ENCODE measurements at places on chromosomes 5 and 9.

DNA sequence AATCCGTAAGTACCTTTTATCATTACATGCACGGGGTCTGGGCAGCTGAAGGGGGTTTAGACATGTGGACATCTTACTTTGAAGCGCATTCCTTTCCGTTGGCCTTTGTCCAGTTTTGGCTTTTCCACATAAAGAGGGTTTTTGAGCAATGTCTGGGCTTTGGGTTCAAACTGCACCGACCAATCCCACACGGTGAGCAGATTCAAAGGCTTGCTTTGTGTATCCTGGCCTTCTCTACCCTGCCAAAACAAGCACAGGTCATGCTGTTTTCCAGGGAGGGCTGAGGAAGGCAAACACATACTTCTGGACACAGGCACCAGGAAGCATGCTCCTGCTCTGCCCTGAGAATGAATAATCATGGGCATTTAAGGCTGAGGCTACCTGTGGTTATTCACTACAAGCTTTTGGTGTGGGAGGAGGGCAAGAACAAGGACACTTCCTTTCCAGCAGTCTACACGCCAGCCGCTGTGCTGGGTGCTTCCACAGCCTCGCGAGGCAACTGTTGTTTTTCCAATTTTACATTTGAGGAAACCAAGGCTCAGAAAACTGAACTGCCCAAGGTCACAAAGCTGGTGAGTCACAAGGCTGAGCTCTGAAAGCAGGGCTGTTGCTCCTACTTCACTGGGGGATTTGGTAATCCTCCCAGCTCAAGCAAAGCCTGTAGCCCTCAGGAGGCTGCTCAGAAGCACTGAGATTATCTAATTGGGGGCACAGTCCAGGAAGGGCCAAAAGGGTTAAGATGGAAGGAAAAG, 59.8 kb upstream of the GOLPH3 start:
- H3K36me3 ChIP-seq, result peaks cover 12% of the 10 kb centered on the region
- peak overlapping the region; percentile 34 for H3K27ac ChIP-seq
- H3K4me1 ChIP-seq, result peaks cover 13% of the 10 kb centered on the region

GRCh38 chr9:126503333-126504085, 110.2 kb upstream of the LMX1B start:
- H3K36me3 ChIP-seq, result no peaks in the 10 kb centered on the region
- peaks cover 3% of the 10 kb centered on the region for H3K4me1 ChIP-seq
- no peak overlapping the region for H3K27ac ChIP-seq
- no peak overlapping the region for H3K4me3 ChIP-seq
- DNase-seq, result no peak

DNA sequence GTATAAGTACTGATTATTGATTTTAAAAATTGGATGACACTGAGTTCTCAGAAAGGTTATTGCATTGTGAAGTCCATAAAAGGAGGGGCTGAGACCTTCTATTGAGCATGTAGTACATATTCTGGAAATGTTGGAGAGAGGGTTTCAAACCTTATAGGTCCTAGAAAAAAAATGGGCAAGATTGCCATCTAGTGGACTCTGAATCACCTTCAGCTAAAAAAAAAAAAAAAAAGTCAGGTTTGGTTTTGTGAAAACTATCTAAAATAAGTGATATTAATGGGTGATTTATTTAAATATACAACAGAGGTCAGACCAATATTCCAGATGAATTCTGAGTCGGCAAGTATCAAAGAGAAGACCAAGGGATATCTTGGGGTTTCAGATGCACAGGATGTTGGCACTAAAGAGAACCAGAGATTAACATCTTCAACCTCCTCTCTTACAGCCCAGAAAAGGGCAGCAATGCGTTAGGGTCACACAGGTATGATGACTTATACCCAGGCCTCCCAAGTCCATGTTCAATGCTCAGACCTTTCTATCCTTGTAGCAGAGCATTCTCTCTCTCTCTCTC, 109.8 kb upstream of the NMUR2 start:
- no peak overlapping the region for H3K4me3 ChIP-seq
- no peak overlapping the region for H3K27ac ChIP-seq
- H3K36me3 ChIP-seq, result no peaks in the 10 kb centered on the region
- H3K27me3 ChIP-seq, result no peaks in the 10 kb centered on the region
- H3K4me1 ChIP-seq, result no peaks in the 10 kb centered on the region
- DNase-seq, result no peak

- H3K4me3 ChIP-seq, result no peak overlapping the region
- DNase-seq, result no peak
- H3K27me3 ChIP-seq, result no peaks in the 10 kb centered on the region
- no peaks in the 10 kb centered on the region for H3K4me1 ChIP-seq
- H3K36me3 ChIP-seq, result no peaks in the 10 kb centered on the region
- no peak overlapping the region for H3K27ac ChIP-seq
These were observed 131.6 kb downstream of the TLR4 start for GRCh38 chr9:117835798-117836197.

DNA sequence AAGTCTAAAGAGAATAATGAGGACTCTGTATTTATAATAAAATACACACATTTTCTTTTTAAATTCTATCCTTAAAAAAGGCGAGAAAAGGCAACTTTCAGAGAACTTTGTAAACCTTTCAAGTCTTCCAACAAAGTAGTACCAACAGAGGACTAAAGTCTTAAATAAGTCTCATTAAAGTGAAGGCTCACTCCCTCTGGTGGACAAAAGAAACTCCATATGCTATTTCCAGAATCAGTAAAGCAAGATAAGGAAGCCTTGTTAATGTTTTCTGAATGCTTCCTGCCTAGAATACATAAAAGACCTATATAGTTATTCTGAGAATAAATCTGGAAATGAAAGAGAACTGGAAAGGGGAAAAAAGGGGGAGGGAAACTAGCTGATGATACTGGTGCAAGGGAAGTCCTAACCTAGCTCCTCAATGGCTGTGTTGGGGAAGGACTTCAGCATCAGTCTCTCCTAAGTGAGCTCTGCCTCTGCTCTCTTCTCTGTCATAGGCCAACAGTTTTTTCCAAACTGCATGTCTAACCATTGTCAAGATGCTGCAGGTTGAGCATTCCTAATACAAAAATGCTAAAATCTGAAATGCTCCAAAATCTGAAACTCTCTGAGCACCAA, 7.2 kb downstream of the HMGCS1 start:
- no peak overlapping the region for H3K27ac ChIP-seq
- H3K36me3 ChIP-seq, result no peaks in the 10 kb centered on the region
- no peaks in the 10 kb centered on the region for H3K4me1 ChIP-seq
- H3K4me3 ChIP-seq, result no peak overlapping the region
- H3K27me3 ChIP-seq, result no peaks in the 10 kb centered on the region
- DNase-seq, result no peak

GRCh38 chr5:154479160-154479943, 1.3 kb upstream of the HAND1 start:
- H3K4me1 ChIP-seq, result peaks cover 30% of the 10 kb centered on the region
- peak; percentile 19 for DNase-seq
- H3K27me3 ChIP-seq, result peaks cover 95% of the 10 kb centered on the region
- H3K27ac ChIP-seq, result no peak overlapping the region

DNA sequence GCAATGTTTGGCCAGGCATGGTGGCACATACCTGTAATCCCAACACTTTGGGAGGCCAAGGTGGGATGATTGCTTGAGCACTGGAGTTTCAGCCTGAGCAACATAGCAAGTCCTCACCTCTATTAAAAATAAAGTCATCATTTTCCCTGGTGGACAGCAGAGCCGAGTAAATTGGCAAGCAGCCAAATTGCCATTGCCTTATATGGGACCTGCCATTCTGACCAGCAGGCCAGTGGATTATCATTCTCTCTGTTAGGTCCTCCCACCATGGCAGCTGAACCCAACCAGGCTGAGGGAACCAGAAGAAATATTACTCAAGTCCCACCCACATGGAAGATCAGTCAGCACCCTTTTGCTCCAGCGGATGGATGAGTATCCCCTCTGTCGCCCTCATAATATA, 1829.9 kb downstream of the EFNA5 start:
- no peak overlapping the region for H3K4me3 ChIP-seq
- H3K36me3 ChIP-seq, result no peaks in the 10 kb centered on the region
- no peak overlapping the region for H3K27ac ChIP-seq
- H3K4me1 ChIP-seq, result no peaks in the 10 kb centered on the region
- H3K27me3 ChIP-seq, result no peaks in the 10 kb centered on the region
- DNase-seq, result no peak

- H3K27ac ChIP-seq, result no peak overlapping the region
- H3K36me3 ChIP-seq, result no peaks in the 10 kb centered on the region
- no peaks in the 10 kb centered on the region for H3K27me3 ChIP-seq
- H3K4me3 ChIP-seq, result no peak overlapping the region
- no peak for DNase-seq
- no peaks in the 10 kb centered on the region for H3K4me1 ChIP-seq
These were observed 11.4 kb upstream of the DNAH5 start for GRCh38 chr5:13955896-13956295.

Measured in lung (tissue), 17 donors.